ACHN (cell line): ENCODE measurements at places on chromosomes 1 and 21.

GRCh38 chr1:36175137-36176095 lies 19.5 kb downstream of the MAP7D1 start:
- no peak for DNase-seq

DNA sequence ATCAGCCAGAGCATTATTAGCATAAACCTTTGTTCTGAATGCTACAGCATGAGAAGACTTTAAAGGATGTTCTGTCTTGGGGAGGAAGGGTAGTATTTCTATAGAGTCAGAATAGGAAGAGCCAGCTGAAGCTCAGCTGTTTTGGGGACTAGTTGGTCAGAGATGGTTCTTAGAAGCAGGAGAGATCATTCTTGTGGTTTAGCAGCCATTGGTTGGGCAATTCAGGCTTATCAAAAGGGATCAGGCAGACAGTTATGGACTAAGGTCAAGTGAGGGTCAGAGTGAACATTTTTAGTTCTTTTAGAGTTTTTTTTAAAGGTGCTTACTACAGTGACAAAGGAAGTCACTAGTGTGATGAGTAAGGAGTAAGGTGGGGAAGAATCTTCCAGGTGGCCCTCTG lies 245.5 kb downstream of the RPS6KC1 start:
- no peak for DNase-seq

GRCh38 chr21:38343691-38344090 lies 86.9 kb downstream of the KCNJ15 start:
- DNase-seq: no peak

- no peak for DNase-seq
Observed at GRCh38 chr1:160874935-160875334, 10.0 kb downstream of the ITLN1 start.

- no peak for DNase-seq
Observed at GRCh38 chr1:170194451-170194850, 48.7 kb downstream of the NTMT2 start.

- no peak for DNase-seq
Observed at GRCh38 chr1:208450958-208451357, 206.8 kb upstream of the PLXNA2 start.

- DNase-seq: no peak
Observed at GRCh38 chr1:58045094-58045705, 501.3 kb downstream of the OMA1 start.

DNA sequence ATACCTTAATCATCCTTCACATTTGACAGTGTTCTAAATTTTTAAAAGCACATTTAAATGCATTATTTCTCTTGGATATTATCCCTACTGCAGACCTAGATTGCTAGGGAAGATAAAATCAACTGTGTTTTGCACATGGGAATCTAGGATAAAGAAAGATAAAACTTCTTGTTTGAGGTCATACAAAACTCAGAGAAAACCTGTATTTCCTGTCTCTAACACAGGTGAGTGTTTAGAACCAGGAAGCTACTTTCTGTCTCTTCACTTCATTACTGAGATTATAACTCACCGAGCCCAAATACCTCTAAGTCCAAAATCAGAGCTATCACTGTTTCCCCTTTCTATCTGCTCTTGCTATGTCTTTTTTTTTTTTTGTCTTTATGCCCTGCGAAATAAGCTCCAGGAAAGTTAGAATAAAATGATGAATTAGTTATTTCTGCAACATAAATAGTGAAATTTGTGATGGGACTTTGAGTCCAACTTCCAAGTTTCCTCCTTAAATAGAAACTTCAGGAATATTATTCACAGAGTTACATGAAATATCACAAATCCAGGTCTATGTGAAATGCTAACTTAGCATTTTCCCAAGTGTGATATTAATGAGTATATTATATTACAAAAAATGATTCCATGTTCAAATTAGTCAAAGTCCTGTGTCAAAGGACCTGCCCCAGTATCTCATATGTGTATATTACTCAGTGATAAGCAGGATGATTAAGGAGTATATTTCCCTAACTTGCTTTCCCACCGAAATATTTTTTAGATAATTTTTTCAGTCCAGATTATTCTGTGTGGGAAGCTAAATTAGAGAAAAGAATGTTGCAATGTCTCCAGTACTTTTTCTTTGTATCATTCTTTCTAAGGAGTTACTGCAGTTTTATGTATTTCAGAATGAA lies 226.4 kb downstream of the PLA2G4A start:
- DNase-seq: no peak

- no peak for DNase-seq
Observed at GRCh38 chr1:2135441-2135841, 59.1 kb downstream of the FAAP20 start.

DNA sequence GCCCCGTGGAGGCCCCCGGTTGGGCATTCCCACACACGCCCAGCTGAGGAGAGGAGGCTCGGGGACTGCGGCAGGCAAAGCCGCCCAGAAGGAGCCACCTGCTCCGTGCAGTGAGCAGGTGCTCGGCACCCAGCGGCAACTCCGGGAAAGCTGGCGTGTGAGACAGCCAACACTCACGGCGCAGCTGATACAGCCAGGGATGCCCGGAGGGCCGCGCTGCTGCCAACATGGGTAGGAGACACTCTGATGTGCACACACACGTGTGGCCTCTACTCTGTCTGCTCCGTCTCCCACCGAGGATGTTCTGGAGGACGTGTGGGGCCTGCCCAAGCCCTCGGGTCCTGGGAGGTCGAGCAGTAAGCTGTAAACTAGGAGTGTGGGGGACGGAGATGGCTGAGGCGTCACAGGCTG lies 12.9 kb downstream of the MORN1 start:
- no peak for DNase-seq

GRCh38 chr1:45340816-45341466 lies 701 bp upstream of the MUTYH start:
- no peak for DNase-seq
